ENCODE measurements at places on chromosomes 12 and 14.

- no peak for DNase-seq
These were observed 164.1 kb downstream of the SRGAP1 start for GRCh38 chr12:64008596-64008995.

DNA sequence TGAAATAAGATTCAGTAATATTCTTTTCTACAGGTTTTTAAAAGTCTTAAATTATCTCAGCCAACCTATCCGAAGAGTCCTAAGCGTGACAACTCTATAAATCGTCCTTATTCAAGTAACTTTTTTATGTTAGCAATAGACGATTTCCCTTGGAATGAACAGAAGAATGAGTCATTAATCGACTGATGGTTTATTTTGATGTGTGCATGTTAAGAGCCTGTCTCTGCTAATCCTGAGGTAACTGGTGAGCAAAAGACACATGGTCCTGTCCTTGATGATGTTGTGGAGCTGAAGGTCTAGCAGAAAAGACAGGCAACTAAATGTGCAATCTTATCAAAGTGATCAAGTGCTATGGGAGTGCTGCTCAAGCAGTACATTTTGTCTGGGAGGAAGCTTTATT, 80.4 kb downstream of the DAAM1 start:
- DNase-seq, result no peak

- DNase-seq, result no peak
These were observed 57.9 kb downstream of the FUT8 start for GRCh38 chr14:65470404-65470880.

- DNase-seq, result no peak
These were observed 58.0 kb downstream of the BICDL1 start for GRCh38 chr12:120047072-120047471.

GRCh38 chr12:19710811-19711793, 271.8 kb downstream of the AEBP2 start:
- no peak for DNase-seq

DNA sequence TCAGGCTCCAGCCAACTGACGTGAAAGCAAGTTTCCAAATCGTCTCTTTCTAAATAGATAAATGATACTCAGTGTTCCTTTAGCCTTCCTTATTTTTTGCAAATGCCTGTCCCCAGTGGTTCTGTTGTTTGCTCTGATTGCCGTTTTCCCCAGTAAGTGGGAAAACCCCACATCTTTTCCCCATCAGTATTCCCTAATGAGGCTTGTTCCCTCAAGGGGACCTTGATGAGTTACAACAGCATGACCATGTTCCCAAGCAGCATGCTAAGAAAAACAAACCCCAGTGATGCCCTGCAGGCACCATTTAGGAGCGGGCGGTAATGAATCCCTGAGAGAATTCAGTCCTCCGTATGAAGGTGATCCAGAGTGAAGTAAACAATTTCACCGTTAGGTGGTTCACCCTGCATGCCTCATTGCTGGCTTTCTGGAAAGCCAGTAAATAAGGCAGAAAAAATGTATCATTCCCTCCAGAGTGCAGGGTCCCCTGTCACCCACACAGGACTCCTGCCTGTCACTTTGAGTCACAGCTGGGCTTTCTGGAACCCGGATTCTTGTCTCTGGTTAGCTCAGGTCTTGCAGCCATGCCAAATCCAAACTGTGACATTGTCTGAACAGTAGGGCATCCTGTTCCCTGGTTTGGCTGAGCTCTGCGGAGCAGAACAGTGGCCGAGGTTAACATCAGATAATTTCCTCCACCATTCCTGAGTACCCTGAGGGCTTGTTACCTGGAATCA, 222.6 kb downstream of the RGS6 start:
- DNase-seq, result no peak

DNA sequence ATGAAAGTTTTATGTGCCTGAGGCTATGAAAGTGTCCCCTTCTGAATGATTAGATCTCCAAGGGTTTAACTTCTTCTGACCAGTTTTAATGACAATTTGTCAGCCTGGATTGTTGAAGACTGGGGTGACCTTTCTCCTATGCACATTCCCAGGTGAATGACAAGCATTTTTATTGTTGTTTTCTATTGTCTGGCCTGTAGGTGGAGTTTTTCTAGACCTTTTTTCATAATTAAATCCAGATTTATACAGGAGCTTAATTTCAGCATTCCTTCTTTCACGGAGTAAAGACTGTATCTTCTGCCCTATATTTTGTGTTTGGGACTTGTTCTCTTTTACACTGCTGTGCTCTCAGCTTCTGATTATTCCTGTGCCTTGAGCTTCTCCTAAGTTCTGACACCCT, 125.0 kb upstream of the FAR2 start:
- no peak for DNase-seq

DNA sequence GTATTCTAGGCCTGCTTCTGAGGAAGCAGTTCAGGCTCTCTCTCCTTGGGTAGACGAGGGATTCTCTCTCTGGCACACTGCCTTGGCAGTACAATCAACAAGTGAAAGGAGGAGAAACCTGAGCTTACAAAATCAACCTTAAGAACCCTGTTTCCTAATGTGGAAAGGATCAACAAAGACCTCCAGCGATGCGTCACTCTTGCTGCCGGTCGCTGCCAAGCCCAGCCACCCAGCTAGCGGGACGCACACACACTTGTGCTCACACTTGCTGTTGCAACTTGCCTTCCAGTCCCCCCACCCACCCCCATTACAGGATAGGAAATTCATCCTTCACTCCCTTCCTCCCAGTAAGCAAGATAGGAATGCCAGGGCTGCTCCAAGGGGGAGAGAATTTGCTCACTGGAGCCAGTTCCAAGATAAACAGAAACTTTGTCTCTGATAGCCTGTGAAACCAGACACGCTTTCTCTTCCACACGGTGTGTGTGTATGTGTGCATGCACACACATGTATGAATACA, 144.3 kb downstream of the BCL11B start:
- no peak for DNase-seq

DNA sequence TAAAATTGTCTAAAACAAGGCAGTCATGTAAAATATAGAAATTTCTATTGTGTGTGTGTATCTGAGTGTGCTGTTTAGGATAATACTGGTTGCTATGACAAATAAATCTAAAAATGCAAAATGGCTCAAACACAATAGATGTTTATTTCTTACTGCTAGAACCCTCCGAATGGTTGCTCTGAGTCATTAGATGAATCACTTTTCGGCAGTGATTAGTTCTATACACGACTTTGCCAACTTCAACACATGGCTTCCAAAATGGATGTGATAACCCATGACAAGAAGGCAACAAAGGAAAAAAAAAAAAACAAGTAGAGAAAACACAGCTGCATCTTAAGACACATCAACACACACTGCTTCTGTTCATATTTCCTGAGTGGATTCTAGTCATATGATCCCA, 729.2 kb downstream of the AACS start:
- no peak for DNase-seq

GRCh38 chr12:9049520-9050133, 60.3 kb downstream of the KLRG1 start:
- peak; percentile 42 for DNase-seq

- no peak for DNase-seq
These were observed 166.6 kb downstream of the KTN1 start for GRCh38 chr14:55746558-55746957.

Data from CD8-positive, alpha-beta T cell (primary cell).